ENCODE measurements at places on chromosomes 3 and 15.

DNA sequence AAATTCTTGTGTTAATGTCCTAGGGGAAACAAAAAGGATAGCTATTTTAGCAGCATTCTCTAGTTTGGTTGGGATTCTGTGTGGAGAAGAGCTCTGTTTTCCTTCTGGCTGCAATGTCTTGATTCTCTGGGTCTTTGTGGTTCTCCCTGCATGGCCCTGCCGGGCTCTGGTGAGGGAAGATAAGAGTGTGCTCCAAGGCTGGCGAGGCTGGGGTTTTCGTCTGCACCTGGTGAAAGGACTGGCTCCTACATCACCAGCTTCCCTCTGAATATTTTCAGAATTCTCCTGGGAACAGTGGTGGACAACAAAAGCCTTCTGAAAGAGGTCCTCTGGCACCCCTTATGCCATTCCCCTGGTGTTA is 38.1 kb upstream of the SFMBT1 start:
- no peak for DNase-seq

DNA sequence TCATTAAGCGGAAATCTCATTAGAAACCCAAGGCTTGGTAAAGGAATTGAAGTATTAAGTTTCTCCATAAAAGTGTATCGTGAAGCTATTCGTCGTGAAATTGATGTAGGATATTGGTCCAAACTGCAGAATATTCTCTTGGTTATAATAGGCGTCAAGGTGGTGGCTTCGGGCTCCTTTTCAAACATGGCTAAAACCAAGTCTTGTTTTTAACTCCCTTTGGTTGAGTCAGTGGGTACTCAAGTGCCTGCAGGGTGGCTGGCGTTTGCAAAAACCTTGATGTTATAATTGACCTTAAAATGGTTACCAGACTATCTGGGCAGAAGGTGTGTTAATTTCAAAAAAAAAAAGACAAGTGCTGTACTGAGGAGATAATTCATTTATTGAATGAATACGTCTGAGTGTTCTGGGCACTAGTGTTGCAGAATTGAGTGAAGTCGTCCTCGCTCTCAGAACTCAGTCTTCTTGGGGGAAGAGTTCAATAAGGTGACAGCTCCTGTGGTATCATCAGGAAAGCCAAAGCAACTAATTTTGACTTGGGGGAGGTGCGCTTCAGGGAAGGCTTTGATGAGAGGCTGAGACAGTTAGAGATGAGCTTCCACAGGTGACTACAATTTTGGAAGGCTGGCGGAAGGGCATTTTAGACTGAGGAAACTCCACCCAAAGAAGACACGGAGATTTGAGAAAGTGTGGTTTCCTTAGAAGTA is 1.5 kb downstream of the UBE2Q2 start:
- DNase-seq, result no peak

GRCh38 chr3:43522727-43523362 is 99.0 kb downstream of the ANO10 start:
- no peak for DNase-seq

- DNase-seq, result no peak
Observed at GRCh38 chr3:148400754-148401153, 296.9 kb upstream of the AGTR1 start.

GRCh38 chr3:122085673-122086072 is 30.5 kb downstream of the CD86 start:
- DNase-seq, result no peak

GRCh38 chr3:179806177-179806576 is 153.3 kb downstream of the USP13 start:
- DNase-seq, result no peak

DNA sequence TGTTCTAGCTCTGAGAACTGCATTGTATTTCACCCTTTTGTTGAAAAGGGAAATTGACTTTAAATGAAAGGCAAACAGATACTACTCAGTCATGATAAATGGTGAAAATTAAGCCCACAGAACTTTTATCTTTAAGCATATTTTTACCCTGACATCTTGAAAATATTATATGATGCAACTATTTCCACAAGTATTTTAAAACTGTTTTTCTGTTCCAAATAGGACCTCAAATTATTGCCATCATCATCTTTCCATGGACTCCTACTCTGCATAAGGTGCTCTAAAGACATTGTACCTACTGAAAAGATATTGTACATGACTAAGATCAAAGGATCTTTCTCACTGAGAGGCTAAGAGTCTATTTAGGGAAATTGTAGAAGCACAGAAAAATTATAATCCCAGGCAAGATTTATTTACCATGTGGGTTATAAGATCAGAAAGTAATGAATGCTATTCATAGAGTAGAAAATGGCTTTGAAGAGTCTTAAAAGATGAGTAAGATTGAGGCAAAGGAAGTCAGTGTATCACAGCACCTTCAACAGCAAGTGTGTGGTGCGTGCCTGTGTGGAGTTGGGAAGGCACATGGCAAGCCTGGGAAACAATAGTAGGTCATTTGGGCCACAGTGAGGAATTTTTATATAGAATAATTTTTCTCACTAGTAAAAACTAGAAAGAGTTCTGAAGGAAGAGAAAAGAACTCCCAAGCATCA is 68.8 kb downstream of the VGLL3 start:
- DNase-seq, result no peak

DNA sequence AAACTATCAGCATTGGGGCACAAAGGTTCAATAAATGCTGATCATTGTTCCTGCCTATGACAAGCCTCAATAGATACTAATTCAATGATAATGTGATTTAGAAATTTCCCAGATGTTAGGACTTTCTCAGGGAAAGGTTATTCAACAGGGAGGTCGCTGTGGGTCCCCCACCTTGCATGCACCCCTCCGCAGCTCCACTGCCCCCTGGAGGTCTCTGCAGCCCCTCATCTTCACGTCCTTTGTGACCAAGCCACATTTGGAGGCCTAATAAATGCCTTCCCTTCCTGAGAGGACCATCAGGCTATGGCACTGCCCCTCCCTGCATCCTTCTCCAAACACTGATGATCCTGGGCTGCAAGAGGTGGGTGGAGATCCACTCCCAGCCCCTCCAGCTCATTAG is 50.2 kb downstream of the NOX5 start:
- DNase-seq, result no peak

GRCh38 chr3:124774327-124774718 is 44.1 kb downstream of the UMPS start:
- no peak for DNase-seq

GRCh38 chr3:176584413-176585176 is 612.7 kb downstream of the TBL1XR1 start:
- no peak for DNase-seq

DNA sequence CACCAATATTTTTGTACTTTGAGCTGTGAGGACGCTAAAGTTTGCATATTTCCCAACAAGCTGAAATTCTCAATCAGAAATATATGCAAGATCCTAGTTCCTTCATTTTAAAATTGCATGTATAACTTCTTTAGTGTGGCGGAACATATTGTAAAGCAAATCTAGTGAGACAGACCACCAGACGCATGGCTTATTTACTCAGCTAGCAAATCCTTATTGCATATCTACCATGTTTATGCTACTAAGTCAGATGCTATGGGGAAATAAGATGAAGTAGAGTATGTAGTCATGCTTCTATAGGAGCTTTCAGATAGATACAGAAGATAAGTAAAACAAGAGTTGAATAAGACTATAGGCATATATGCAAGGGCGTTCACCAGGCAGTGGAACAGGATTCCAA is 62.0 kb downstream of the C3orf70 start:
- DNase-seq, result no peak

- no peak for DNase-seq
Observed at GRCh38 chr15:98759277-98759676, 110.9 kb downstream of the IGF1R start.

DNA sequence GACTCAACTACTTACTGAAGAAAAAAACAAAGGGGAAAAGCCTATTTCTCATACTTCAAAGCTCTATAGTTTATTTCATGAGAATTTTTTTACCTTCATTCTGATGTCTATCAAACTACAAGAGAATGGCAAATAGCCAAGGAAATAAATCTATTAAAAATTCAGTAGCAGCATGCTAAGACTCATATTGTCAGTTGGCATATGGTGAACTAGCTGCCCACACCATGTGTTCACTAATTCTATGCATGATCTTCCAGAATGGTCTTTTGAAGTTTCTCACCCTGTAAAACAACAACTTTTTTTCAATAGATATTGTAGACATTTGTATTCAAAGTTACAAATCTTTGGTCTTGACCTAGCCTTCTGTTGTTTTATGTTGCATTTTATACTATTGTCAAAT is 386.2 kb downstream of the RSL24D1 start:
- DNase-seq, result no peak

- DNase-seq, result no peak
Observed at GRCh38 chr3:63582943-63583500, 69.5 kb upstream of the SNTN start.

DNA sequence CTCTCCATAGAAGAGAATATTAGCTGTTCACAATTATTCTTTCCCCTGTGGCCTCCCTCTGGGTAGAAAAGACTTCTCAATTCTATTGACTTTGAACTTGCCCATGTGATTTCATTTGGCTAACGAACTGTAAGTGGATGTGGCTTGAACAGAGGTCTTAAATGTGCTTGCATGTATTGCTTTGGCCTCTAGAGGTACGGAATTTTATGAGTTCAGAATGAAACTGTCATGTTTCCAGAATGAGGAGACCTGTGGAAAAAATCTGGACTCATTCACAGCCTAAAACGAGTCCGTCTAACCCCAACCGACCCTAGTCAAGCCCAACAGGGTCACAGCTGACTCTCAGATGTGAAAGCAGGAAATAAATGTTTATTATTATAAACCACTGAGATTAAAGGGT is 596.7 kb upstream of the UBE2E2 start:
- DNase-seq, result no peak

DNA sequence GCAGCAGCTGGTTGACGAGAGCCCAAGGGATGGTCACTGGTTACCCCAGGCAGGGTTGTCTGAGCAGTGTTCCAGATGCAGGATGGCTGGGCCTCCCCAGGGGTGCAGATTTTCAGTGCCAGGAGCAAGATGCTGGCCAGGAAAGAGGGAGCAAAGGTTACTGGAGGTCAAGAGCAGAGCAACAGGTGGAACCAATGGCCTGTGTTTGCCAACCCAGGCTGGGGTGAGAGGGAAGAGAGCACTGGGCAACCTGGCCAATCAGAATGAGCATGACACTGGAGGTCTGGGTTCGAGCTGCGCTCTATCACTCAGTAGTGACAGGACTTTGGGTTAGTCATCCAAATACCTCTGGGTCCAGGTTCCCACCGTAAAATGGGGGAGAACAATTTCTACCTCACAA is 90.6 kb upstream of the TLE3 start:
- DNase-seq, result no peak

- DNase-seq, result no peak
Observed at GRCh38 chr3:45516829-45517228, 77.7 kb upstream of the LIMD1 start.

- DNase-seq, result no peak
Observed at GRCh38 chr3:111797171-111797615, 61.9 kb upstream of the PHLDB2 start.

- DNase-seq, result no peak
Observed at GRCh38 chr3:196163666-196164493, 47.3 kb downstream of the ZDHHC19 start.

DNA sequence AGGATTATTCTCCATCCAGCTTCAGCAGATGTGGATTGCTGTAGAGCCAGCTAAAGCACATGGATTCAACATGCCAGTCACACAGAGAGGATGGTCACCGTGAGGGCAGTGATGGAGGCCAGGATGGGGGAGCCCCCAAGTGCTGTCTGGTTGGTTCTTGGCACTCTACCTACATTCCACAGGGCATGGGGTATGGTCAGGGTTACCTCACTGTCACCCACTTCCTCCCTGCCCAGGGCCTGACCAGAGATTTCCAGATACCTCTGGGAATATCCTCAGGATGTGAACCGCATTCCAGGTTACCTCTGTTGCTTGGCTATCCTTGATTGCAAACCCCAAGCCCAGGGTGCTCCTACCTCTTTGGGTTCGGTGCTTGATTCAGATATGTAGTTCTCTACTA is 147.3 kb upstream of the TRIM42 start:
- DNase-seq, result no peak

DNA sequence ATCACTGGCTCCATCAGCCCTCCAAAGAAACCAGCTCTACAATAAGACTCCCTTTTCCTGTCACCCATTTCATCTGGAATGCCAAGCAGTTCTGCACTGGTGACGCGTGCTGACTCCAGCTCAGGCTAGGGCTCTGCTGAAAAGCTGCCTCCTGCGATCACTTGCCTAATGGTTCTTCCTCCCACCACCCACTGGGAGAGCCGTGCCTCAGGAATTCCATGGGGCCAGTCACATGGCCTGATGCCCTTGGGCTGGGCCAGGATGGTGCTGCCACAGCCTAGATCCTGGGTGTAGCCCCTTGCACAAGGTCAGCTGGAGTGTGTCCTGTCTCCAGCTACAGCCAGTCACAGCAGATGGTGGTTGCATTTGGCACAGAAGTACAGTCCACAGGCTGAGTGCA is 98.9 kb downstream of the DNAJB8 start:
- no peak for DNase-seq

DNA sequence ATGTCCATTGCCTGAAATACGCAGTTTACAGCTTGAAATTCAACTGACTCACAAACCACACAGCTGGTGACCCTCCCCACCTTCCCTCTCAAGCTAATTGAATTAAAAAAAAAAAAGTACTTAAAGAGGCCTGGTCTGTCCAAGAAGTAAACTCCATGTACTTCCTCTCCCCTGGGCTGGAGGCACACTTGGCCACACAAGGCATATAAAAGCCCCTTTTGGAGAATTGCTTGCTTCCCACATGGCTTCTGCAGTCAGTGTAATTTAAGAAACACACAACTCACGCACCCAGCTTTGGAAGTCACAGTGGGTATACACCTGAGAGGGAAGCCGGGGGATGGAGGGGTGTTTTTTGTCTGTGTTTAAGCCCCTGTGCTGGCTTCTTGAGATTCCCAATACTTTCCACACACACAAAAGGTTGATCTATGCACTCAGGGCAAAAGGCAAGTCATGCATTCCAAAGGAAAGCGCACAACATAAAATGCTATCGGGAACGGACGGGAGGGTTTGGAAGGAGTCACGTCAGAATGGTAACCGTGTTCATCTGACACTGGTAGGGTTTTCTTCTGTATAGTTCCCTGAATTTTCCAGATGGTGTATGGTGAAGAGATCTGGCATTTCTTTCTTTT is 106.6 kb upstream of the ALDH1A3 start:
- DNase-seq, result no peak

DNA sequence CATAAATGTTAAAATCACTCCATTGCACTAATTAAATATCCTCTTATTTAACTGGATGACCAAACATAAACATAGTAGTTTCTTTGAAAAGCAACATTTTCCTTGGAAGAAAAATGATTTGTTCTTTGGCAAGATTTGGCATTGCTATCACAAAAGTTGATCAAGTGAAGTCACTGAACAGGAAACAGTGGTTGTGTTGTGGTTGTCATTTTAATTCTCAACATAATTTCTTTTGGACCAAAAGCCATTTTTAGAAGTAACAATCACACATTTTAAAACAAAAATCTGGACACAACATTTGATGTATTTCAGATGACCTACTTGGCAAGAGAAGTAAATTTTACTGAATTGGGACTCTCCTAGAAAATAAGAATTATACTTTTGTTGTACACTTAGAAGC is 872.3 kb downstream of the ROBO1 start:
- DNase-seq, result no peak

- no peak for DNase-seq
Observed at GRCh38 chr3:8738639-8739038, 5.0 kb downstream of the CAV3 start.

GRCh38 chr15:100109486-100110035 is 232.2 kb downstream of the ADAMTS17 start:
- no peak for DNase-seq

GRCh38 chr3:132210476-132211346 is 106.5 kb upstream of the ACP3 start:
- DNase-seq, result no peak

GRCh38 chr15:63943829-63944680 is 102.2 kb downstream of the DAPK2 start:
- DNase-seq, result no peak

Measured in stimulated activated CD8-positive, alpha-beta memory T cell treated with anti-CD3 and anti-CD28 coated beads, Interleukin-7, amount 100 ng/mL, for 1 hour (primary cell).